ENCODE measurements at places on chromosomes 2 and 18. TPM values are rescaled to one million over a fixed set of nuclear protein-coding genes. Genes with fewer than 3 reads are reported as not detected.

Gene RAPGEF4
- polyA plus RNA-seq, result 16.7 TPM

Gene SLC14A1
- polyA plus RNA-seq, result 1.6 TPM

Gene ARL5A
- 37.0 TPM for polyA plus RNA-seq

Gene CBLN2
- polyA plus RNA-seq, result 24.5 TPM

Gene GPR35
- 2.7 TPM for polyA plus RNA-seq

Gene PLA2R1
- polyA plus RNA-seq, result 3.8 TPM

Gene MAP2
- polyA plus RNA-seq, result 13.5 TPM

Gene PLEKHH2
- polyA plus RNA-seq, result 288 TPM

Gene GKN2
- 1.8 TPM for polyA plus RNA-seq

Gene ZEB2
- 268 TPM for polyA plus RNA-seq

Measured in right lung (tissue), 10 donors.